ENCODE measurements at places on chromosomes 1 and 21.

GRCh38 chr1:204186597-204186996, 9.7 kb downstream of the KISS1 start:
- no peak for DNase-seq

- no peak for DNase-seq
Measured at GRCh38 chr1:198751741-198752140, 112.9 kb downstream of the PTPRC start.

GRCh38 chr1:33524586-33524985, 52.1 kb downstream of the ZSCAN20 start:
- no peak for DNase-seq

GRCh38 chr21:32889596-32889995, 118.0 kb upstream of the PAXBP1 start:
- no peak for DNase-seq

DNA sequence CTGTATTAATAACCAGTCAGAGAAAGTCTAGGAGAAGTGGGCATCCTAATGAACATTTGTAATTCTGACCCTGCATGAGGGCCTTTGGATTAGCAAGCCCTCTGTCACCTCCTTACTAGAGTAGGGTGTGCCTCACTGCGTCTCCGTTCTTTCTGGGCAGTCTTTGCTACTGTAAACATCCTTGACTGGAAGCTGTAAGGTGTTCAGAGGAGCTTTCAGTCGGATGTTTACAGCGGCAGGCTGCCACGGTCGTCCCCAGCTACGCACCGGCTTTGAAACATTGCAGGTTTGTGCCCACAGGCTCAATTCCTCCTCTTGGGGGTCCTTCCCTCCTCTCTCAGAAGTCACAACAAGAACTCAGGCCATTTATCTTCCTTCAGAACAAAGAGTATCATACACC, 29.4 kb upstream of the KCNQ4 start:
- no peak for DNase-seq

- no peak for DNase-seq
Measured at GRCh38 chr1:50964863-50965262, 4.8 kb upstream of the FAF1 start.

- DNase-seq, result no peak
Measured at GRCh38 chr1:51463561-51463960, 55.5 kb downstream of the EPS15 start.

DNA sequence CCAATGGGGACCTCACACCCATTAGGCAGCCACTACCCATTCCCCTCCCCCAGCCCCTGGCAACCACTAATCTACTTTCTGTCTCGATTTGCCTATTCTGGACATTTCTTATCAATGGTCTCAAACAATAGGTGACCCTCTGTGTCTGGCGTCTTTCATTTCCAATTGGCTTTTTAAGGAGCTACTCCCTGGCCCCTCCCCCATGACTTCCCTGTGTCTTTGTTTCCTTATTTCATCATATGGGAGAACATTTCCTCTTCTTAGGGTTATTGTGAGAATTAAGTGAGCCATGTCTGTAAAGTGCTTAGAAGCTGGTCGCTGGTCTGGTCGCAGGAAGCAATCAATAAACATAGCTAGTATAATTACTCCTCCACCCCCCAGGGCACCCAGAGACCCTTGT, 80.9 kb downstream of the SPSB1 start:
- DNase-seq, result no peak

DNA sequence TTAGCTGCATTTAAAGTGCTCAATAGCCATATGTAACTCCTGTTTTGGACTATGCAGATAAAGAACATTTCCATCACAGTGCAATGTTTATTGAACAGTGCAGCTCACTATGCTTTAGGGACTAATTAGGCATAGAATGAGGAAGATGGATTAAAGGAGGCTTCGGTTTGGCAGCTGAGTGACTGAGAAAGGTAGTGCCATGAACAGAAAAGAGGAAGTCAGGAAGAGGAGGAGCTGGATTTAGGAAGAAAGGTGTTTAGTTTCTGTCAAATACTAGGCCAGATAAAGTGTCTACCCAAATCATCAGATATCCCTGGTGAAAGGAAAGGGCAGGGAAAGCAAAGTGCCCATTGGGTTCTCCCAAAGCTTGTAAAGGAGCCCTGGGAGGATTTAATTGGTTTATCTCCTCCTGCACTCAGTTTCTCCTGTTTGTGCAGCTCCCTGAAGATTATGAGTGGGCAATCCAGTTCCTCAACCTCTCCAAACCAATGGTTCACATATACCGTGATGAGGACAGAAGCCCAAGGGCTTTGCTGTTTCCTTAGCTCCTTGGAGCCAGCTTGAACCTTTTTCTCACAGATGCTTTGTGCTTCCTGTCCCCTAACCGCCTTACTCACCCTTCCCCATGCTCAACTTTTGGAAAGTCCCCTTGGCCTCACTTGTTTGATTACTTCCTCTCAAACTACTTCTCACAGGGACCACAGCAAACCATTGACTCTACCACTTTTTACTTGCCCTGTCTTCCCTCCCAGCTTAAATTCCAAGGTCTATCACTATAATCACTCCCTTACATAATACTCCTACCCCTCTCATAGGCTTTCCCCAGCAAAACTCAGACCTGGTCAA, 3.5 kb upstream of the RAP1A start:
- DNase-seq, result peak; percentile 69

DNA sequence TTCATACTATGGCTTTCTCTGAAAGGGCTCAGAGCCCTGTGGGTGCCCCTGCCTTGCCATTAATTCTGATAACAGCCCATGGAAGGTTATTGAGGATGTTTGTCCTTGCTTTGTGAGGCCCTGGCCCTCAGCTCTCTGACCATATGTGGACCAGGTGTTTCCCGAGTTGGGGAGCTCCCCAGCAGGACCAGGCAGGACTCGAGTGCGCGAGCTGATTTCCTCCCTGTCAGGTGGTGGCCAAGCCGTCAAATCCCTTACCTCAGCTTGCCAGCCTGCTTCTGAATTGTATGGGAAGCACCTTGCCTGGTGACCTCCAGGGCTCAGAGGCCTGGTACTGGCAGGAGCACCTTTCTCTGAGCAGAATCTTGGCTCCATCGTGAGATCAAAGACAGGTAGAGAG, 17.9 kb upstream of the SDE2 start:
- no peak for DNase-seq

DNA sequence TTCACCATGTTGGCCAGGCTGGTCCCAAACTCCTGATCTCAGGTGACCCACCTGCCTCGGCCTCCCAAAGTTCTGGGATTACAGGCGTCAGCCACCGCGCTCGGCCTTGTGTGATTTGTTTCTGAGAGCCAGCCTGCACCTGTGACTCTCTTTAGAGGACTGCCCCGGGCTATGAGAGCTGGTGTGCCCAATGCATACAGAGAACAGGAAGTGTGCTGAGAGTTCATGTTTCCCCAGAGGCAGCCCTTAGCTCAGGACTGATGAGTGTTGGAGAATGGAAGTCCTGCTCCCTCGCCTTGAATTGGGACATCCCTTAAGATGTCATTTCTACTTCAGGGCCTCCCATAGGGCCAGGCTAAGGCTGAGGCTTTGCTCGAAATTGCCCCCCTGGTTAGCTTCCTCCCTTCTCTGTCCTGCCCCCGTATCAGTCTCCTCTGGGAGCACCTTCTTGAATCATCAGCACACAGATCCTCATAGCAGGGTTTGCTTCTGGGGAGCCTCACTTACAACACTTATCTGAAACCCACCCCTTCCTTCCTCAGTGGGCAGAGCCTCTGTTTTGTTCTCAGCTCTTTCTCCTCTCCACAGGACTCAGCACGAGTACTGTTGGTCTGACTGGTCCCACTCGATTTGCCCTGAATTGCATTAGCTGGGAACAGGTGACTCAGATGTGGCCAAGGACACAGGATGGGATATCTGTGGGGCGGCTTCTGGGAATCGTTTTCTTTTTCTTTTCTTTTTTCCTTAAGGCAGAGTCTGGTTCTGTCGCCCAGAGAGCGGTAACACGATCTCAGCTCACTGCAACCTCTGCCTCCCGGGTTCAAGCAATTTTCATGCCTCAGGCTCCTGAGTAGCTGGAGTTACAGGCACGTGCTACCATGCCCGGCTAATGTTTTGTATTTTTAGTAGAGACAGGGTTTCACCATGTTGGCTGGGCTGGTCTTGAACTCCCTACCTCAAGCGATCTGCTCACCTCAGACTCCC, 80.1 kb downstream of the UBIAD1 start:
- no peak for DNase-seq

GRCh38 chr1:174289644-174290310, 130.5 kb downstream of the RABGAP1L start:
- no peak for DNase-seq

- DNase-seq, result no peak
Measured at GRCh38 chr1:21297975-21298374, 7.7 kb upstream of the ECE1 start.

GRCh38 chr1:14300991-14301703, 297.3 kb upstream of the KAZN start:
- no peak for DNase-seq

GRCh38 chr1:181083842-181084605, 4.5 kb upstream of the IER5 start:
- peak; percentile 69 for DNase-seq

DNA sequence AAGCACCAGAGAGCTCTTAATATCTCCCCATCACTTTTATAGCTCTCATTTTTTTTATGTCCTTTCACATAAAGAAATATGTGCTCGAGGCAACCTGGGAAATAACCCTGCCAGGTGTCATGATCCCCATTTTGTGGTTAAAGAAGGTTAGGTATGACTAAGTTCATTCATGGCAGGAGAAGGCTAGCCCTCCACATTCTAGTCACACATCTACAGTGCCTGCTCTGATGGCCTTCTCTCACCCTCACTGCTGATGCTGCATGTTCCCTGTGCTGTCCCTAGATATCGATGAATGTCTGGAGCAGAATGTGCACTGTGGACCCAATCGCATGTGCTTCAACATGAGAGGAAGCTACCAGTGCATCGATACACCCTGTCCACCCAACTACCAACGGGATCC, 187.5 kb downstream of the TPR start:
- DNase-seq, result no peak

- no peak for DNase-seq
Measured at GRCh38 chr21:34182436-34182835, 109.1 kb downstream of the MRPS6 start.

GRCh38 chr1:2918441-2918840, 102.8 kb upstream of the ACTRT2 start:
- no peak for DNase-seq

DNA sequence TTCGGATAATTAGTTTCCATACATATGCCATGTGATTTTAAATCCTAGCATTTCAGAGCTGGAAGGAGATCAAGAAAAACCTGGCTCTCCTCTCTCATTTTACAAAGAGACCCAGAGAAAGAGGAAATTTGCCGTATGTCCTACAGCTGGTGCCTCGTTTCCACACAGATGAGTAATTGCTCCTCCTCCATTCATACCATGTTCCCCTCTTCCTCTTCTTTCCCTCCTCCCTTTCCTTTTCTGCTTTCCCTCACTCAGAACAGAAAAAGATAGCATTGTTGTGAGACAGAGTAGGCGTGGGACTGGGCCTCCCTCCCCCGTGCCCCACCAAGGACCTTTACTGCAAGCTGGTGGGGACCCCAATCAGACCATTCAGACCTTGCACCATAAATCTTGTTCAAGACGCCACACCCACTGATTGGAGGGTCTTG, 13.7 kb upstream of the SLC44A3 start:
- DNase-seq, result no peak

- DNase-seq, result no peak
Measured at GRCh38 chr1:106756752-106757151, 299.7 kb upstream of the PRMT6 start.

DNA sequence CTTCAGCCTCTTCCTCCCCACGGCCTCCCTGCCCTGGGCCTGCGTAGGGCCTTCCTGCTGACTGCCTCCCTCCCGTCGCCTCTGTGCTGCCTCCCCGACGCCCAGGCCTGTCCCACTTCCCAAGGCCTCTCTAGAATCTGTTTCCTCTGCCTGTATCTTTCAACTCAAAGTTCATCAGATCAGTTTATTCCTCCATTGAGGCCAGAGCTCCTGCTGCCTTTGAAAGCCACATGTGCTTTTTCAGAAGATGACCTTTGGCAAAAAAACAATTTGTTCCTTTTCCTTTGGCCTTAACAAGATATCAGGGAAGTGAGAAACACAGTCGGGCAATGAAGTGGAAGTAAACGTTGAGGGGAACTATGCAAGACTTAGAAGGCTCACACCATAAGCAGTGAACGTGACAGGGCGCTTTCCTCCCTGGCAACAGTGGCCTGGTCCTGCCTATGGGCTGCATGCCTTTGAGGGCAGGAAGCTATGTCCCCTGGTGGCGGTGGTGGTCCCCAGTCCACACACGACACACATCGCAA, 85.9 kb downstream of the PSMG1 start:
- no peak for DNase-seq

- no peak for DNase-seq
Measured at GRCh38 chr1:231318568-231318967, 19.1 kb downstream of the EXOC8 start.

- no peak for DNase-seq
Measured at GRCh38 chr21:39132248-39132647, 51.0 kb downstream of the PSMG1 start.

DNA sequence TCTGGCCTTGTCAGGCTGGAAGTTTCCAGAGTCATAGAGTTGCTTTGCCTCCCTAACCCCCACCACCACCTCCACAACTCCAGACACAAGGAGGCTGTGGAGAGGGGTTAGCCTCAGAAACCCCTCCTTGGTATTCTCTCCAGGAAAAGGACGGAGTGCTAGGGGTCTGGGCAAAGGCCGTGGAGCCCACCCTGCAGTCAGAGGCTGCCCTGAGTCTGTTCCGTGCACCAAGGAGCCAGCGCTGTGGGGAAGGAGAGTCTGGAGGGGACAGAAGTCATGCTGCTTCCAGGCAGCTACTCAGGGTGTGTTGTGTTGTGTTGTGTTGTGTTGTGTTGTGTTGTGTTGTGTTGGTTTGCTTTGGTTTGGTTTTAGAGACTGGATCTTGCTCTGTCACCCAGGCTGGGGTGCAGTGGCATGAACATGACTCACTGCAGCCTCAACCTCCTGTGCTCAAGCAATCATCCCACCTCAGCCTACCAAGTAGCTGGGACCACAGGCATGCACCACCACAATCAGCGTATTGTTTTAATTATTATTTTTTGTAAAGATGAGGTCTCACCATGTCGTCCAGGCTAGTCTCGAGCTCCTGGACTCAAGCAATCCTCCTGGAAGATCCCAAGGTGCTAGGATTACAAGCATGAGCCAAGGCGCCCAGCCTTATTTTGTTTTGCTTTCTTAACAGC, 122.2 kb upstream of the TMEM51 start:
- DNase-seq, result no peak

GRCh38 chr1:41493117-41493536, 8.6 kb upstream of the EDN2 start:
- DNase-seq, result no peak

DNA sequence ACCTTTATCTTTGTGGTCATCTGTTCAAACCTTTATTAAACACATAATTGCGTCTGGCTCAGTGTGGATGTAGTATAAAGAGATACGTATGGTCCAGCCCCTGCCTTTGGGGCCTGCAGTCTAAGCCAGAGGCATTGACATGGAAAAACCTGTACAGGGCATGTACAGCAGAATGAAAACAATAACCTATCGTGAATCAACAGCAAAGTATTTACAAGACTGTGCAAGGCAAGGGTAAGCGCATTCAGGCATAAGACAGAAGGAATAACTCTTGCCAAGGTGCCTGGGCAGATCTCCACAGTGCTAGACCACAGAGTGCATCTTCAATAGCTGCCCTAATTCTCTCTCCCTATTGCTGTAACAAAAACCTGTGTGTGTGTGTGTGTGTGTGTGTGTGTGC, 35.5 kb downstream of the KIRREL1 start:
- no peak for DNase-seq

All from GM10248 (cell line).